Vagina (tissue), 2 donors: ENCODE measurements at places on chromosomes 16 and 17.

DNA sequence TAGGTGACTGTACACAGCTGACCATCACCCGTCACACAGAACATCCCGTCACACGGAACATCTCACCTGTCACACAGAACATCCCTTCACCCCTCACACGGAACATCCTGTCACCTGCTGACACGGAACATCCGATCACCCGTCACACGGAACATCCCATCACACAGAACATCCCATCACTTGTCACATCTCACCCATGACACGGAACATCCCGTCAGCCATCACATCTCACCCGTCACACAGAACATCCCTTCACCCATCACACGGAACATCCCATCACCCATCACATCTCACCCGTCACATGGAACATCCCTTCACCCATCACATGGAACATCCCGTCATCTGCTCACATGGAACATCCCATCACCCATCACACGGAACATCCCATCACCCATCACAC, 3.8 kb downstream of the CPNE7 start:
- no peak for DNase-seq

- peak; percentile 49 for DNase-seq
Measured at GRCh38 chr17:20302246-20302917, 165.0 kb downstream of the LGALS9B start.

DNA sequence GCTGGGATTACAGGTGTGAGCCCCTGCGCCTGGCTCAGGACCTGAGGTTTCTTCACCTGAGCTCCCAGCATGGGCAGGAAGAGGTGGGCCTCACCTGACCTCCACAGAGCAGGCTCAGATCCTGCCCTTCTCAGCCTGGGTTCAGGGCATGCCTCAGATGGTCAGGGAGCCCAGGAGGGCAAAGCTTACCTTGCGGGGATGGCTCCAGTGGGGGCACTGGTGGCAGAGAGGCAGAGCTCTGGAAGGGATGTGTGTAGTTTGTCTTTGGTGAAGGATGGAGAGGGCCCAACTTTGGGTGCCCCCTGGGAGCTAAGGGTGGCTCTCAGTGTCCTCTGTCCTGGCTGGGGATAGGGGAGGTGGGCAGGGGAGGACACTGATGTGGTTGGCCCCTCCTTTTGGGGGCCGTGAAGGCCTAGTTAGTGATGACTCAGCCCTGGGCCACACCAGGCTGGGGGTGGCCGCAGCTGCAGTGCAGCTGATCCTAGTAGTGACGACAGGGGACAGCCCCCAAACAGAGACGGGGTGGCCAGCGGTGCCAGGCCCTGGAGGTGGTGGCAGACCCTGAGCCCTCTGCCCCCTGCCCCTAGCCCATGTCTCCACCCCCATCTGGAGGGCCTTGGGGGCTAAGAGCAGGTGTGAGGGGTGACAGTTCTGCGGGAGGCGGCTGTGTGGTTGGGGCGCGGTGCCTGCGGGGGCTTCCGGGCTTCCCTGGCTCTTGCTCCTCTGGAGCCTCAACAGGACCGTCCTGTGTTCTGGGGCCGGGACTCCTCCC, 5.8 kb downstream of the NHERF2 start:
- DNase-seq = no peak

GRCh38 chr17:72592242-72592966, 471.6 kb downstream of the SOX9 start:
- no peak for DNase-seq

- DNase-seq = no peak
Measured at GRCh38 chr17:50841949-50842354, 6.6 kb downstream of the WFIKKN2 start.

DNA sequence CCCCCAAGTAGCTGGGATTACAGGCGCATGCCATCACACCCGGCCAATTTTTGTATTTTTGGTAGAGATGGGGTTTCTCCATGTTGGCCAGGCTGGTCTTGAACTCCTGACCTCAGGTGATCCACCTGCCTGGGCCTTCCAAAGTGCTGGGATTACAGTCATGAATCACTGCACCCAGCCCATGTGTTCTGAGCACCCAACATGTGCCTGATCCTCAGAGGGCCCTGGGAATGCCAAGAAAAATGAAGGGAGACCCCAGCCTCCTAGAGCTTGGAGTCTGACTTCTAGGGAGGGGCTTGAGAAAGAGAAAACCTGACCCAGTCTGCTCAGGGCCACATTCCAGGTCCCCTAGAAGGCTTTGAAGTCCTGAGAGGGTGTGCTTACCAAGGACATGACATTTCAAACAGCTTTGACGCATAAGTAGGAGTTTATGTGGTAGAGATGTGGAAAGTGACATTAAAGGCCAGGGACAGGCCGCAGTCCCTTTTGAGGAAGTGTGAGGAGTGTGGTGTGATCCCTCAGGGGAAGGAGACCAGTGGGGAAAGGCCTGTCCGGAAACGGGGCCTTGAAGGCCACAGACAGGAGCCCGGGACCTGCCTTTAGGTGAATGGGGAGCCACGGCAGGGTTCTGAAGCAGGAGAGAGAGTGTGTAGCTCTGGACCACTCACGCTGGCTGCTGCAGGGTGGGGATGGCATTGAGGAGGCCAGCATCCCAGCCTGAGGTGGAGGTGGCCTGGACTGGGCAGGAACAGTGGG, 1.1 kb upstream of the CCL22 start:
- DNase-seq = no peak

DNA sequence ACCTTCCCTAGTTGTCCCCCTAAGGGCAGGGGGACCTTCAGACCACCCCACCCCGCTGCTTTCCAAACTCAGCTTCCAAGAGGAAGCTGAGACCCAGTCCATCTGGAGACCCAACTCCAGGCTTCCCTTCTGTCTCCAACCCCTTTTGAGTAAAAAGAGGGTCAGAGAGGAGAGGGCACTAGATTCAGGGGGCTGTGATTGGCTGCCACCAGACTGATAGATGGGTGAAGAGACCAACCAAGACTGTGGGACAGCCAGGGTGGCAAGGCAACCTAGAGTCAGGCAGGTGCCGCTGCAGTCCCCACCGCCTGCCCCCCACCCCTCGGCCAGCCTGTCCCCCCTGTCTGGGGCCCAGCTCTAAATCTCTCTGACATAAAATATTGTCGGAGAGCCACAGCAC, 92.5 kb downstream of the SDK2 start:
- no peak for DNase-seq

DNA sequence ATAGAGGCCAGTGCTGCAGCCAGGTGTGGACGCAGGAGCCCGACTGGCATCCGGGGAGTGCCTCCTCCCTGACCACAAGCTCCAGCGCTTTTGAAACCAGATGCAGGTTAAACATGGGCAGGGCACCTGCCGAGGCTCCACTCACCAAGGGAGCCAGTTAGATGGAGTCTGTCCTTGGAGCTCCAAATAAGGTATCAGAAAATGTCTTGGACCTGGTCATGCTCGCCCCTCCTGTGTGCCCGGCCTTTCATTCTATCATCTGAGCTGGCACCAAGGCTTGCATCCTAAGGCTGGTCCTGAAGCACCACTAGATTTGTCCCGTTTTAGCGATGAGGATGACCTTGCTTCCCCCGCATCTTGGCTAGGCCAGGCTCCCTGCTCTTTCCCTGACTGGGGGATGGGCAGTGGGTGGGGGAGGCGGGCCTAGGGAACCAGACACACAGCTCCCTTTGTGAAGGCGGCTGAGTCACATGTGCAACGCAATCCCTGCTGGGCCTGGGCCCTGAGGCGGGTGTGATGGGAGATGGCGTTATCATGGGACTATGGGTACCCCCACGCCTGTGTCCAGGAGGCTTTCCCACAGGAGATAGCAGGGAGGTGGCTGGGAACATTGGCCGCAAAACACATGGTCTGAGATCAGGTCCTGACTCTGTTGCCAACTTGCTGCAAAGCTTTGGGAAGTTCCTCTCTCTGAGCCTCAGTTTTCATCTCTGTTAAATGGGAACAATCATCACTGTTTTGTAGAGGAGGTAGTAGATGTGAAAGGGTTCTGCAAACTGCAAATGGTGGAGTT, 5.0 kb upstream of the ADGRG1 start:
- DNase-seq = no peak

- no peak for DNase-seq
Measured at GRCh38 chr17:28478712-28479615, 5.5 kb downstream of the SLC13A2 start.

DNA sequence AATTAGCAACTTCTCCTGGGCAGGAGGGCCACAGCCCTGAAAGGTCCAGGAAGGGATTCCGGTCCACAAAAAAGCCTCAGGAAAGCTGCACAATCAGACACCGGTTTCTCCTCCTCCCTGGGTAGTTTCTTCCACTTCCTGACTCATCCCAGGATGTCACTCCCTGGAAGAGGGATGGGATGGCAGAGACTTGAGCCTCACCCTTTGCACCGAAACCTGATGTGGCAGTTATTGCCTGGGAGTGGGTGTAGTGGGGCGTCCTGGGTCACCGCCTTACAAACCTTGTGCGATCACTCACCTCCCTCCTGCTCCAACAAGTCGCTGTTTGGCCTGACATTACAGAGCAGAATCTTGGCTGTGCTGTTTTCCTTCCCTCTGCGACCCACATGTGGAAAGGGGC, 70.8 kb downstream of the LYRM1 start:
- no peak for DNase-seq

- DNase-seq = no peak
Measured at GRCh38 chr17:58969156-58969555, 137.5 kb downstream of the TRIM37 start.

- DNase-seq = no peak
Measured at GRCh38 chr17:49986396-49987289, 8.4 kb downstream of the DLX3 start.

DNA sequence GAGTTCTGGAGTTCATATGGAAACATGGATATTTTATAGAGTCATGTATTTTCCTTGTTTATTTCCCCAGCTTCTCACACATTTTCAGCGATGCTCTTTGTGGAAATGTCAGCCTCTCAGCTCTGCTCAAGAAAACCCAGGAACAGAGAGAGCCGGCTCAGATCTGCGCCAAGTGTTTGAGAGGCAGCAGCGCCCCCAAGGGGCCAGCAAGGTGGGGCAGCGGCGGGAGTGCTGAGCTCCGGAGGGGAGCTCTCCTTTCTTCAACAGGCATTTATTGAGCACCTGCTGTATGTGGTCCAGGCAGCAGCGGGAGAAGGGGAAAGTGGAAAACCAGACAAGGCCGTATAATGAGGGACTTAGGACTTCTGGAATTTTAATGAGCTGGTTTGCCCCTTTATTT, 421.1 kb upstream of the C16orf82 start:
- peak; percentile 44 for DNase-seq

GRCh38 chr17:8464941-8465340, 29.3 kb downstream of the NDEL1 start:
- no peak for DNase-seq
